ENCODE measurements at places on chromosomes 2 and 18.

DNA sequence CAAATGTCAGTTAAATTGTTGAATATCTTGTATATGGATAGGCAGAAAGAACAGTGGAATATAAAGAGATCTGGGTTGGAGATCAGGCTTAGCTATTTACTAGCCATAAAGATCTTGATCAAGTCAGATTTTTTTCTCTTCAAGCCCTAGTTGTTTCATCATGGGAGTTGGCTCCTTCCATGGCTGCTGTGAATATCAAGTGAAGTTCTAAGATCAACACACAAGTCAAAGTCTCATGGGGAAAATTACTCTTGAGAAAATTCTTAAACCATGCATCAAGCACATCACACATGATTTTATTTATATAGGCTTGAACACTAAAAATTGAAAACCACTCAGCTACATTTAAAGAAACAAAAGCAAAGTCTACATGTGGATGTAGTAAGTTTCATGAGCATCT is 79.8 kb downstream of the C1D start:
- DNase-seq = no peak

GRCh38 chr2:221205103-221205673 is 366.9 kb downstream of the EPHA4 start:
- no peak for DNase-seq

DNA sequence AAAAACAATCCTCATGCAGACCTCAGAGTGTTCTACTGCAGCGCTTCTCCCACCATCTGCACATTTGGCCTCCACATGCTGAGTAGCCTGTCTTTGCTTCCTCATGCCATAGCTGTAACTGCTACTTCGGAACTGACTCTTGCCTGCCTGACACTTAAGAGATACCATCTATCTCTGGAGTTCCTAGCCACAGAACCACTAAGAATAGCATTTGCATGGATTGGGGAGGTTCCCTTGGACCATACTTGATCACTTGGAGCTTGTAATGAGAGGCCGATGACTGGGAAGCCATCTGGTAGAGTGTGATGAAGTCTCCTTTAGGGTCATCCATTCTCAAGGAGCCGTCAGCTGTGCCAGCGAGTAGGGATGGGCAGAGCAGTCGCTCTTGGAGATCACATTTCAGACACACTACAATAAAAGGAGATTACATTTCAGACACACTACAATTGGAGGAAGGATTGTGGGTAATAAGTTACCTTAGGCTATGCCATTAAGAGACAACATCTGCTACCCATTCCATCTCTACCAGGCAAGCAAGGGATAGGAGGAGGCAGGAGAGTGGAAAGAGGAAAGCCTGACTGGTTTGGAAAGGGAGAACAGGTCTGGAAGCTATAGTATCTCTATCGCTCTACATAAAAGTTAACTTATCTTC is 21.8 kb downstream of the DOK1 start:
- peak; percentile 61 for DNase-seq

DNA sequence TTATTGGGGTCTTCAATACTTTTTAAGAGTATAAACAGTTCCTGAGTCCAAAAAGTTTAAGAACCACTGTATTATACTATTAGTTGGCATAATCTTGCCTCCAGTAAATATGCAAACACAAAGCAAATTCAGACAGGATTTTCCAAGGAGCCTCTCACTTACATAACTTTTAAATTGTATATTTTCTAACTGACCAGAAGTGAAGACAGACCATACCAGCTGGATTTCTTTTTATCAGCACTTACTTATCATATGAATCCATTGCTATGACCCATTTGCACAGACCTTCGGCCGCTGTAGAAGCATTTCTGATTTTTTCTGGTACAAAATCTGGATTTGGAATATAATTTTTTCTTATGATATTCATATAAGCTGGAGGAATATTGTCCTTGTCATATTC is 200.1 kb downstream of the SLC39A10 start:
- no peak for DNase-seq

DNA sequence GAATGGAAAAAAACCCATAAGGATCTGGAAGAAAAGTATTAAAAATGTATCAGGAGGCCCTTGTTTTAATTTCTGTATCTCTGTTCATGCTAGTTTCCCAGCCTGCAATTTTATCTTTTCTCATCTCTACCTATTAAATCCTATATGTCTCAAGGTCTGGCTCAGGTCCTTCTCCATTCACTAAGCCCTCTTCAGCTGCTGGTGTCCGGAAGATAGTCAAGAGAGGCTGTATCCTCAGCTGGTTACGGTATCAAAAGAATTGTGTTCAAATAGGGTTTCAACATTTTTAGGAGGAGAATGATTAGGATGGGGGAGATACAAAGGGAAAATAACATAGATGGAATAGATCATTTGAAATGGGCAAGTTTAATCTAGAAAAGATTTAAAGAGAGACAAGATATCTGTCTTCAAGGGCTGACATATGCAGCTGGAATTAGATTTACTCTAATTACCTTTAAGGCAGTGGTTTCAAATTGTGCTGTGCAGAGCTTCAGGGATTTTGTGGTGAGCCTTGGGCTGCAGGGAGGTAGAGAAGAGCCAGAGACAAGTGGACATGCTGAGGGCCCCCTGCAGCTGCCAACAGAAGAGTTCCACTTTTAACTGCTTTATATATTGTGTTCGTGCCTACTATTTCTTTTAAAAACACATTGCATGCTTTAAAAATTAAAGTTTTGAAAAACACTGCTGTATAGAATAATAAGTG is 24.1 kb downstream of the GREB1L start:
- no peak for DNase-seq

- no peak for DNase-seq
Observed at GRCh38 chr2:145043399-145043834, 523.5 kb upstream of the ZEB2 start.

DNA sequence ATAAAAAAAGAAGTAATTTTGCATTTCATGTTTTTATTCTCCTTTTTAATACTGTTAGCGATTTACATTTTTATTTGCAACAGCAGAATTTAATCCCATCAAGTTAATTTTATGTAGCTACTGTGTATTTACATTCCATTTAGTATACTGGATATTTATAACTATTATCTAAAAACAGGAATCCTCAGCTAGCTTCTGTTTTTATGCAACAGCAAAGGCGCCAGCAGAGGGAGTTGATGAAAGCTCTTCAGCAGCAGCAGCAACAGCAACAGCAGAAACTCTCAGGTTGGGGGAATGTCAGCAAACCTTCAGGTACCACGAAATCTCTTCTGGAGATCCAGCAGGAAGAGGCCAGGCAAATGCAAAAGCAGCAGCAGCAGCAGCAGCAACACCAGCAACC is 26.2 kb upstream of the SNORC start:
- peak; percentile 37 for DNase-seq

GRCh38 chr18:7941533-7941932 is 374.4 kb downstream of the PTPRM start:
- DNase-seq = no peak

GRCh38 chr2:182179176-182179575 is 193.5 kb downstream of the PPP1R1C start:
- no peak for DNase-seq

DNA sequence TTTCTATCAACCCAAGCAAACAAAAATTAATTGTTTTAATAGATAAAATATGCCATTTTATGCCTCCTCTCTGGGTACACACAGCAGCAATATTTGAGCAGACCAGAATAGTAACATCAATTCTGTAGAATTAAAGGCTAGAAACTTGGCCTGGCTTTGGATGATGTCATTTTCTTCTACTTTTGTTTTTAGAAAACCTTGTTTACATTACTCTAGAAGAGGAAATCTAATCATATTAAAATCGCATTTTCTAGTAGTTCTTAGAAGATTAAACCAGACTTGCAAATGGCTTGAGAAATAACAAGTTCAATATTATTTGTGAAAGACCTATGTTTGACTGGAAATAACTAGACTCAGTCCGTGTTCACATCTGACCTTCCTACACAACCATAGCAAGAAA is 102.3 kb upstream of the RFX8 start:
- DNase-seq = no peak

DNA sequence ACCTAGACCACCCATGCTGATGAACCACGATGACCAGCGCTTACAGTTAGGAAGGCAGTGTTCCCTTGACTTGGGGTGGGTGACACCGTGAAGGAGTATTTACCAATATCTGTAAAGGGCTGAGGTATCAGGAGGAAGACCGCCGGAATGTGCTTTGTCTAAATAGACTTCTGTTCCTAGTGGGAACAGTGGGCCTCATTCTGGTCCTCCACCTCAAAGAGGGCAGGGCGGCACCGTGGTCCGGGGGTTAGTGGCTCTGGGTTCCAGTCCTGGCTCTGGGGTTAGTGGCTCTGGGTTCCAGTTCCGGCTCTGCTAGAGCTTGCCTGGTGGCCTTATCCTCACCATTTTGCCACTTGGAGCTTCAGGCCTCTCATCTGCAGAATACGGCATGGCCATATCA is 91.6 kb upstream of the SMAD2 start:
- DNase-seq = no peak

- no peak for DNase-seq
Observed at GRCh38 chr2:189486237-189486770, 45.0 kb downstream of the WDR75 start.

DNA sequence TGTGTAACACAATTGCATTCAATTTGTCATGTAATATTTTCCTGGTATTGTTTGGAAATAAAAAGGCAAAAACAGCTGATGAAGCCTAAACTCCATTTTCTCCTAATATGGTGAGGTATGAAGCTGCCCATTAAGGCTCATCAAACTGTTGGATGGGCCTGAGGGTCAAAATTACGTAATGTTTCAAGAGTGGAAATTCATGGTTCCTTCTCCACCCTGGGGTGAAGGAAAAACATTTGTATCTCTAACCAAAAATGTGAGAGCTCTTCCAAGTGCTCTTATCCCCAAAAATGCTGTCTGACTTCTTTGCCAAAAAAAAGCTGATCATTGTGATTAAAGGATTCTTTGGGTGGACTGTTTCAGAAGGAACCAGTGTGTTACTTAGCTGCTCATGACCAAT is 91.8 kb downstream of the ARHGAP28 start:
- no peak for DNase-seq

- no peak for DNase-seq
Observed at GRCh38 chr2:8015848-8016600, 665.8 kb upstream of the ID2 start.

DNA sequence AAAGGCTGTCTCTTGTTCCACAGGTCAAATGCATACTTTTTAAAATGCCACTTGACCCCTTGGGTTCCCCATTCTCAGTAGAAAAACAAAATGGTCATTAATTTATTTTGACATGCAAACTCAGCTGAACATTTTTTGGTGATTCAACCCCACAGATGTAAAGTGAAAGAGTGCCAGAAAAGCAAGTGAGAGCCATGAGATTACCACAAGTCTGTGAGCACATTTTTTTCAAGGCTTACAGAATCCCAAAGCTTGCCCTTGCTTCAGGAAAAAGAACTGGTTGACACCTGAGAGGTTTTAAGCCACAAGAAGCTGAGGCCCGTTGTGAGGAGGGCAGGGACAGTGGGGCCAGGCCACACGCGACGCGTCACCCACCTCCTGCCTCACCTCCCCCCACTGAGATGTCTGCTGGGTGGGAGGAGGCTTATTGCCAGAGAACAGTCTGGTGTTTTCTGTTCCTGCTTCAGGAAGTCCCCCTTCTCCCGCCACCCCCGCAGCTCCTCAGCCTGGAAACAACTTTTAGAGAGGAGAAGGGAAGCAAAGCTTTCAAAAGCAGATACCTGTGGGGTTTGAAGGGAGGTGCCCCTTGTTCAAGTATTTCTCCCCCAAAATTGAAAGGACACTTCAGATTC is 70.4 kb upstream of the CYP1B1 start:
- DNase-seq = peak; percentile 32

GRCh38 chr2:130951018-130951417 is 114.3 kb downstream of the ARHGEF4 start:
- no peak for DNase-seq

- no peak for DNase-seq
Observed at GRCh38 chr2:31312898-31313297, 78.9 kb downstream of the EHD3 start.

DNA sequence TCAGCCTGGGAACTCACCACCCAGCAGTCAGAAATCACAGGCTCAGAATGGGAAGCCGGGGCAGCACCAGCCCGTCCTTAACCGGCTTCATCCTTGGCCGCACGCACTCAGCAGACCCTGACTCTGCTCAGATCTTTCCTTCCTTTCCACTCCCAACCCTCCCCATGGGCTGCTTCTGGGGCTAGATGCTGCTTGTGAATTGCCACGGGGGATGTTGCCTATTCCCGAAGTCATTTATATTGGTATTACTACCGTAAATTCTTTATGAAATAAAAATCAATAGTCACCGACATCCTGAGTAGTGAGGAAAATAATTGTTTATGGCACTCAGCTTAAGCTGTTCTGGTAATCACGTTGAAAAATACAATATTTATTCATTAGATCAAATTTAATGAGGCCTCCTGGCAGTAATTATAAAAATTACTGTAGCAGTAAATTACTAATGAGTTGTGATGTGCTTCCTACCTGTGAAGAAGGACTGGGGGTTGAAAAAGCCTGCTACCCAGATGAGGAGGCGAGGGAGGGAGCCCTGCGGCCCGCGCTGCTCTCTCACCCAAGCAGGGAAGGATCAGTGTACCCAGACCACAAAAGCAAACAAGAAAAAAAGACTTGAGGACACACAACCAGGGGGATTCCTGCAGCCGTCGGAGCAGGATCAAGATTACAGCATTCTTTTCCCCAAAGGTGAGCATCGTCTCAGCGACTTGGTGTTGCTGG is 31.5 kb downstream of the CDCA7 start:
- no peak for DNase-seq

GRCh38 chr2:150710916-150711315 is 223.4 kb upstream of the RND3 start:
- DNase-seq = no peak

GRCh38 chr18:23967321-23968089 is 47.0 kb upstream of the TTC39C start:
- DNase-seq = peak; percentile 52

DNA sequence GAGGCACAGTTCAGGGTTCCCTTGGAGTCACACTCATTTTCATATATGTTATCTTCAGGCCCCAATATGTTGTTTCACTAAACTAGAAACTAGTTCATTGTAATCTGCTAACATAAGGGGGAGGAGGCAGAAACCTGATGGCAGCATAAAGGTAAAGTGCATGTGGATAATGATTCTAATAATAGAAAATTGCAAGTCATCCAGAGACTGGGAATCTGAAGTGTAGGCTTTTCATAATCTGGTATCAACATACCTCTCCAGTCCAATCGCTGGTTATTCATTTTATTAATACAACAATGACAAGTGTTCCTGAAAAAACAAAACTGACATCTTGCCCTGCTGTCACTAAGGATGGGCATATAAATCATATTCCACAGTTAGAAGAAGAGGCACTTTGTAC is 326.3 kb upstream of the ZNF804A start:
- DNase-seq = no peak

- DNase-seq = no peak
Observed at GRCh38 chr18:30712383-30712782, 330.2 kb downstream of the DSC3 start.

- no peak for DNase-seq
Observed at GRCh38 chr2:11914455-11914854, 168.0 kb downstream of the LPIN1 start.

GRCh38 chr18:72542342-72542741 is 1.8 kb downstream of the CBLN2 start:
- peak; percentile 3 for DNase-seq

GRCh38 chr18:46346213-46346612 is 242.0 kb downstream of the HAUS1 start:
- no peak for DNase-seq

GRCh38 chr18:27558388-27559155 is 373.5 kb upstream of the CHST9 start:
- no peak for DNase-seq

Data from hematopoietic multipotent progenitor cell treated with erythropoietin and hydrocortisone succinate and interleukin-3 and kit ligand, for 4 days (in vitro differentiated cells).